ENCODE measurements at places on chromosomes 7 and 10.
A peak's percentile ranks its signal among the peaks of the same experiment; 100 is the strongest.

- DNase-seq = no peak
These were observed 69.1 kb downstream of the RTKN2 start for GRCh38 chr10:62199584-62199983.

DNA sequence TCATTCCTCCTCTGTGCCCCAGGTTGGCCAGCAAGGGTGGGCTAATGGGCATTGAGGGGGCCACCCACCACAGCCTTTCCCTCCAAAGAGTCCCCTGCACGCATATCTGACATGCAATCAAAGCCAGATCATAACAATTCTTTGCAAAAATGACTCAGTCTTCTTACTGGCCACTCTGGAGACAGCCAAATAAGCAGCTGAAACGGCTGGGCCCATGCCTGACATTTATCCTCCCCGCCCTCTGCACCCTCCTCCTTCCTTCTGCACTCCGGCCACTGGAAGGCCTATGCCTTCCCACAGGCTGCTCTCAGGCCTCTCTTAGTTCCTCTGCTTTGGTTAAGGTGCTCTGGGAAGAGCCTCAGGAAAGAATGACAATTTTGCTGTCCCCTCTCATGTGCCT, 29.2 kb upstream of the NPFFR1 start:
- DNase-seq = no peak

DNA sequence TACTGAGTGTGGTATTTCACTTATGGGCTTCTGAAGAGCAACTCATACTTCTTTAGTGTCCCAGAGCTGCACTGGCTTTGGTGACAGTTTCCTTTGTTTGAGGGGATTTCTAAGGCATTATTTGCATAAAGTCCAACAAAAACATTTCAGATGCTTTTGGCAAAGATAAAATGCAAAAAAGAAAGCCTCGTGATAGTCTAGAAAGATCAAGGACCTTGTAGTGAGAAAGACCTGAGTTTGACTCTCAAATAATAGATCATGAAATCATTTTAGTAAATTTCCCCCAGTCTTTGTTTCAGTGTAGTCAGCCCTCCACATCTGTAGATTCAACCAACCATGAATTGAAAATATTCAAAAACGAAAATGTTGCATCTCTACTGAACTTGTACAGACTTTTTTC, 107.4 kb downstream of the EEPD1 start:
- no peak for DNase-seq

DNA sequence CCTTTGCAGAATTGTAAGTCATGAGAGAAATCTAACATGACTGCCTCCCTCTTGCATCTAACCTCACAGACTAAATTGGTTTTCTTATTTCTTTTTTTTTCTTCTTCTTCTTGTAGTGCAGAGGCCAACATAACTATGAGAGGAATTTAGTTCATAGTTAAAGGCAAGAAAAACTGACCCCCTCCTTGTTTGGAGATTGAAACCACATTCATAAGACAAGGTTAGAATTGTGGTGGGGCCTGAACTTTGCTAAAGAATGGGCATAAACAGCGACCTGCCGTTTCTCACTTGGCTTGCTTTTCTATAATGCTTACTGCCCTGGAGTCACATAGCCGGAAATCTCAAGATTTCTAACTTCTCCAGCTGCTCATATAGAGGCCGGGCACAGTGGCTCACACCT, 2.4 kb upstream of the POLM start:
- no peak for DNase-seq

DNA sequence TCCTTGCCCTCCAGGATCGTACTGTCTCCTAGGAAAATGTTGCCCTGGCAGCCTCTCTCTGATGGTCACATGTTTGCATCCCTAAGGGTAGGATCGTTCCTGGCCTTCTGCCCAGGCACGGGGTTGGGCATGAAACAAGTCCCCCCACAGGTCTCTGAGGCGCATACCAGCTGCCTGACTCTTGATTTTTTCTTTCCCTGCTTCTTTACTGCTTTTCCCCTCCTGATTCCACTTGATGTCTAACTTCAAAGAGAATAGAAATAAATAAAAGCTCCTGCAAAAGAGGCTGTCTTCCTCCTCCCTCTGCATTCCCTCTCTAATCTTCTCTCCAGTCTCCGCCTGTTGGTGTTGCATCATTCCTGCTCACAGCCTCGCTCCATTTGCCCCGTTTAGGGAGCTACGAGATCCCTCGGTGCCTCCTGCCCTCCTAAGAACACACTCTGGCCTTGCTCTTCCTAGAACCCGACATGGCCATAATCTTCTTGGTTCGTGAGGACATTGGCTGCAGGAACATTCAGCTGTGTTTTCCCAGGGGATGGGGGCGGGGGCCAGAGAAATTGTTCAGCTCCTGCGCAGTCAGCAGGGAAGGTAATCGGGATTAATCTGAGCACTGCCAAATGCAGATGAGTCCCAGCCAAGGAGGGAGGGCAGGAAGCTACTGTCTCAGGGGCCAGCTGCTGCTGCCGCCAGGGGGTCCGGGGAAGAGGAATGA, 26.0 kb downstream of the LEP start:
- peak; percentile 12 for DNase-seq

GRCh38 chr7:158101821-158102450, 485.7 kb downstream of the PTPRN2 start:
- no peak for DNase-seq

- no peak for DNase-seq
These were observed 6.9 kb downstream of the CYCS start for GRCh38 chr7:25118048-25118753.

DNA sequence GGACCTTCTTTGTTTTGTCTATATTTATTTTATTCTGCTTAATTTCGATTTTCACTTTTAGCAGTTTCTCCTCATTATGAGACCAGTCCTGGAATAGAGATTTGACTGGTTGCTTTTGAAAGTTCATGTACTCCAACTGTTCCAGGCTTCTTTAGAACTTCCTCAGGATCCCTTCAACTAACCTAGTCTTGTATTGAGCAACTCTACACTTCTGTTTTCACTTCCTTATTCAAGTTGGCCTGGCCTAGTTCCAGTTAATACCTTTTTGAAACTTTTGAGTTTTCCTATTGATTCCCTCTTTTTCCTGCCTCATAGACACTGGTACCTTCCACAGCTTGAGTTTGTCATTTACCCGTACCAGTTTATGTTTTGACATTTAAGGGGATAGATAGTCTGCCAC, 421.7 kb downstream of the ATRNL1 start:
- DNase-seq = no peak

GRCh38 chr7:82327898-82328297, 115.7 kb downstream of the CACNA2D1 start:
- no peak for DNase-seq

- DNase-seq = no peak
These were observed 2.6 kb downstream of the MET start for GRCh38 chr7:116674508-116675173.

DNA sequence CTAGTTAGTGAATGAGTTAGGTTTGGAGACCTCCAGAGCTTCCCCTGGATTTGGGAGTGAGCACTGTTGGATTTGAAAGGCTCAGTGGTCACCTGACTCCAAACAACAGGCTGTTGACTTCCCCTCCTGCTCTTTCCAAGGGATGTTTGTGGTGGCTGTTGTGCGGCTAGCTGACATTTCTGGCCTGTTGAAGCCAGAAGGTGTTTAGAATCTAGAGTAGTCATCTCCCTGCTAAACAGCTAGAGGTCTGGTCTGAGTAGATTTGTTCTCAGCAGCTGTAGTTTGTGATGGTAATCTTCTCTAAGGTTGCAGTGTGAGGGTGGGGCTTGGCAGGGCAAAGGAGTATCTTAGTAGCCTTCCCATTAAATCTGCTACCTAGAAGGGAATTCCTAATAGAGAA, 30.1 kb downstream of the BPGM start:
- DNase-seq = no peak

GRCh38 chr10:126110489-126111180, 214.3 kb downstream of the FANK1 start:
- no peak for DNase-seq

DNA sequence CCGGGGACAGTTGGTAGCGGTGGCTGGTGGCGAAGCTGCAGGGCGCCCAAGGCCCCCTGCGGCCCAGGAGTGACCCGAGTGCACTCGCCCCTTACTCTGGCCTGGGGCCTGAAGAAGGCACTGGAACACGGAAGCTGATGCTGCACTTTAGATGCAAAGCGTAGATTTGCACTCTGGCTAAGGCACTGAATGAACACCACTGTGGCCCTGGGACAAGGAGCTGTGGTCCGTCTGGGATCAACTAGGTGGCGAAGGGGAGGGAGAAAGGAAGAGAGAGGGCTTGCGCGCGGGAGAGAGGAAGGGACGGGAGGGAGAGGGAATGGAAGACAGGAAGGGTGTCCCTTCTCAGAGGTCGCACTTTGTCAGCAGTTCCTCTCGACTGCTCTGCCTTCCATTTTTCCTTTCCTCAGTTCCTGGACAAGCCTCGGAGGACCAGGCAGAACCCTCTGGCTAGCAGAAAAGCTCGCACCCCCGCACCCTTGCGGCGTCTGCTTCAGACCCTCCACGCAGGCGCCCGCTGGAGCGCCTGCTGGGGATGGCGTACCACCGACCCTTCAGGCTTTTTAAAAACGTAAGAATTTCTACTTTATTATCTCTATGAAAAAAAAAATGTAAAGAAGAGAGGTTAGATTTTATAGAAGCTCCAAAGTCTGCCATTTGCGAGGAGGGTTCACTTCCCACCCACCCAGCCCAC, 1.2 kb downstream of the FERD3L start:
- no peak for DNase-seq

- DNase-seq = no peak
These were observed 34.0 kb upstream of the DLD start for GRCh38 chr7:107856806-107857540.

- DNase-seq = no peak
These were observed 94.8 kb upstream of the CDK13 start for GRCh38 chr7:39855325-39855674.

DNA sequence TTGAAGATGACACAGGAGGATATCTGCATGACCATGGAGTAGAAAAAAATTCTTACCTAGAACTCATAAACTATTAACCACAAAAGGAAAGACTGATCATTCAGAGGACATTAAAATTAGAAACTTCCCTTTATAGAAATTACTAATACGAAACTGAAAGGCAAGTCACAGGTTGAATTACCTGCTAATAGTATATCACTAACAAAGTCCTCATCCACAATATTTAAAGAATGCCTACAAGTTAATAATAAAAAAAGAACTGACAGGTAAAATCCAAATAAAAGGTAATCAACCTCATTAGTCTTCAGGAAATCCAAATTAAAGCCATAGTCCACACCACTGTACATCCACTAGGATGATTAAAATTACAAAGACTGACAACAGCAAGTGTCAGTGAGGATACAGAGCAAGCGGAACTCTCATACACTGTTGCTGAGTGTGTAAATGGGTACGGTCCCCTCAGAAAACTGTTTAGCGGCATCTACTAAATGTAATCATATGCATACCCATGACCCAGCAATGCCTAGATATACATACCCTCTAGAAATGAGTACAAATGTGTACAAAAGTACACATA, 71.2 kb downstream of the ARHGAP21 start:
- DNase-seq = no peak

GRCh38 chr7:33903791-33904680, 1.3 kb upstream of the BMPER start:
- DNase-seq = no peak

DNA sequence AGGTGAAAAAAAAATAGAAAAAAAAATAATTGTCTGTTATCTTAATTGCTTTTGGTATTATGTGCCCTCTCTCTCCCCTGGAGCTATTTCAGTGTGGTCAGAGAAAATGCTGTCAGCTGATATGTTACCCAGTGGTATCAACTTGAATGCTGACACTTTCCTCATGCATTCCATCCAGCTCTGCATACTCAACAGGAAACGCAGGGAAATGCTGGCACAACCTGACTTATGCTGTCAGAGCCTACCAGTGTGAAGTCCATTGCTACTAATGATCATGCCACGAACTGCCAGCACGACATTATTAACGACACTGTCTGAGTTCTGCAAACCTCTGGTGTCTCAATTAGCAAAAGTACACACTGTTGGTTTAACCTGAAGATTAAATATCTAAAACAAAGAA, 182.8 kb downstream of the ZWINT start:
- no peak for DNase-seq

GRCh38 chr10:98423691-98424120, 8.7 kb upstream of the PYROXD2 start:
- DNase-seq = no peak

- DNase-seq = no peak
These were observed 301.9 kb downstream of the SUGCT start for GRCh38 chr7:40436710-40437109.

DNA sequence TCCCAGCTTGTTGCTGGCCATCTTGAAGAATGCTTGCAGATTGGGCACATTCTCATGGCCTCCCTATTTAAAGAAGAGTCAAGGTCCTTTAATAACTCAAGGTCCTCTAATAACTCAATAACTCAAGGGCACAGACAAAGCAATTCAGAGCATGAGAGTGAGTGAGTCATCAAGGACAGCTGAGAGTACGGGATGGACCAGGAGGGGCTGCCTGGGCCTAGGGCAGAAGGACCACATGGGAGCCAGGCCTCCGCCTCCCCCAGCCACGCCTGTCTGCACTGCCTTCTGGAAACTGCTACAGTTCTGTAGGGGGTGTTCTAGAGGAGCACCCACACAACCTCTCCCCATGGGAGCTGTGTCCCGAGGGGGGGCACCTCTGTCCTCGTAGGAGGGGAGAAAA, 48.9 kb downstream of the ZNF503 start:
- DNase-seq = no peak

DNA sequence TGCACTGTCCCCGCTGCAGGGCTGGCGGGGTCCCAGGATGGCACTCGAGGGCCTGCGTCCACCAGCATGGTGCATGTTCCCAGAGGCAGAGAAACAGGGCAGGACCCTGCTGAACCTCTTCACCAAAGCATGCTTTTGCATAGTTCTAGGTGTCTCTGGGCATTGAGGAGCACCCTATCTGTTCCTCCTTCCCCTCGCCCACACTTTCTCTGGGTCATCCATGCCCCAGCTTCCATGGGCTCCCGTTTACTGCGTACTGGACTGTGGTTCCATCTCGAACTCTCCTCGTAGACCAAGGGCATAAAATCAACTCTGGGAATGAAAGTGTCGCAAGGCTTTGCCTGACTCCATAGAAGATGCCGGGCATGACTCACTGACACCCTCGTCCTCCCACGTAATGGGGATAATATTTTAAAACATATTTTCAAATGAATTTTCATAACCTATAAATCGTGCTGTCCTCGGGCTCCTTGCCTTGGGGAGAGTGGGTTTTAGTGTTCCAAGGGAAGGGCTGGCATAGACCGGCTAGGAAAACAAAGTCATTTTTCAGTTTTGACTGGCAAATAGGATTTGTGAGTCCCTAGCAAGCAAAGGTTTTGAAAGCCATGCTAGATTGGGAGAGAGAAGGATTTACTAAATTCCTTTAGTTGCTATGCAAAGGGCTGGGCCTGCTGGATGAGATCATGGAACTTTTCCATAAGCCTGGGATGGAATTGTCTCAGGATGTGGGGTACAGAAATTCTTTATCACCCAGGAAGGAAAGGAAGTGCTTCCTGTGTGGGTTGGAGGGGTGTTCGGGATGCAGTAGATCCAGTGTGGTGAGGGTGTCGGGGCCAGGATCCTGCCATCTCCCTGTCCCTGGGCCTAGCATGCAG, 498.7 kb upstream of the MKI67 start:
- DNase-seq = no peak

GRCh38 chr7:34365011-34365410, 293.0 kb upstream of the NPSR1 start:
- no peak for DNase-seq

All from smooth muscle cell of the brain vasculature (primary cell).